ENCODE measurements at places on chromosomes 11 and 22.
A peak's percentile ranks its signal among the peaks of the same experiment; 100 is the strongest.

- no peak for DNase-seq
Measured at GRCh38 chr11:120432056-120433018, 79.2 kb upstream of the GRIK4 start.

DNA sequence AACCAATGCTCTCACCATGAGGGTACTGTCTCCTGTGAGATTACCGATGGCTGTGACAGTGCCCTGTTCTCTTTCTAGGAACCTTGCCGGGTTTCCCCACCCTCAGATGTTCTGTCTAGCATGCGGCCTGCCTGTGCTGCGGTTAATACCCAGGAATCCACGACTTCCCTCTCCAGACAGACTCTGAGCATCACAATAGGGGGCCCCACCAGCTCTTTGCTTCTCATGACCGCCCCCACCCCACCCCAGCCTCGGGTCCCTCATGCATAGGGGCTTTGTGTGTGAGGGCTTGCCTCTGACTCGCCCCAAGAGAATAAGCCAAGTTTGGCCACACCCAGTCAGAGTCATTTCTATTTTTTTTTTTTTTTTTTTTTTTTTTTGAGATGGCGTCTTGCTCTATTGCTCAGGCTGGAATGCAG lies 10.3 kb downstream of the PARVG start:
- DNase-seq: no peak

DNA sequence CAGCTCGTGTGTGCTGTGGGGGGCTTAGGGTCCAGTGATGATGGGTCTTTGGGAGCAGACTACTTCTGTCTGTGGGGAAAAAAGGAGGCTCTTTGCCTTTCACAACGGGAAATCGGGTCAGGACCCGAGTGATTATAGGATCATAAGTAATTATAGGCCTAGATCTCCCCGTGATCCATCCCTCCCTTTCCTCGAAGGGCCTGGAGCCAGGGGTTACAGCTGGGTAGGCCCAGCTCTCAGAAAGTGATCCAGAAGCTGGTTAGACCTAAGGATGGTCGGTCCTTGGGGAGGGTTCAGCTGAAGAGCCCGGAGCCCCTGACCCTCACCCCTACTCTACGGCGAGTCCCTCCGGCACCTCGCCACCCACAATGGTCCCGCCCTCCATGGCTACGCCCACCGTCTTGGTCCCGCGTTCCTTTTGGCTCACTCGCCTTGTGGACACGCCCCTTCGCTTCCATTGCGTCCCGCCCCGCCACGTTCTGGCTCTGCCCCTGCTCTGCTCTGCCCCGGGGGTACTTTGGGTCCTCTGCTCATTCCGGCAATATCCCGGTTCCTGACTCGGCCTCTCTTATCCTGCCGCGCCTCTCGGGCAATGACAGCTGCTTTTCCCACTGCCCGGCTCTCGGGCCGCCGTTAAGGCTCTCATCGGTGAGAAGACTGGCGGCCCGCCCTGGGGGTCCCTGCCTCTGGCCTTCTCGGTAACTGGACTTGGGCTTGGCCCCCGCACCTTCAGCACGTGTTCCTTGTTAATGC lies 5.0 kb downstream of the IGSF22 start:
- peak; percentile 63 for DNase-seq

GRCh38 chr11:16011396-16011795 lies 344.9 kb downstream of the SOX6 start:
- no peak for DNase-seq

DNA sequence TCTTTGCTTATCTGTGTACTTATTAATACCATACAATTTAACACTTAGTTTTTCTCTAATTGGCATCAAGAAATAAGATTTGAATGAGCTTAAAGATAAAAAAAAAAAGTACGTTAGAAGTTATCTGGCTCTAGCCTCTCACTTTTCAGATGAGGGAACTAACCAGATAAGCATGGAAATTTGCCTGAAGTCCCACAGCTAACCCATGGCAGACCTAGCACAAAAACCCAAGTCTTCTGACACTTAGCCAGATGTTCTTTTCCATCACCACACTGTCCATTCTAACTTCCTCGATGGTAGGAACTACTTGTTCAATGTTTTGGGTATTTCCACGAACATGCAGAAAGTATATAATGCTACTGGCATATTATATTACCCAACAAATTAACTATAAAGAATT lies 7.4 kb upstream of the SOX6 start:
- DNase-seq: no peak

GRCh38 chr11:94715225-94715624 lies 52.9 kb upstream of the AMOTL1 start:
- no peak for DNase-seq

GRCh38 chr22:20530368-20531153 lies 23.2 kb downstream of the MED15 start:
- DNase-seq: no peak

- no peak for DNase-seq
Measured at GRCh38 chr11:76465701-76466100, 20.9 kb downstream of the EMSY start.

GRCh38 chr11:59756845-59757244 lies 1.7 kb downstream of the STX3 start:
- no peak for DNase-seq

GRCh38 chr11:30285416-30286121 lies 37.3 kb upstream of the ARL14EP start:
- no peak for DNase-seq

DNA sequence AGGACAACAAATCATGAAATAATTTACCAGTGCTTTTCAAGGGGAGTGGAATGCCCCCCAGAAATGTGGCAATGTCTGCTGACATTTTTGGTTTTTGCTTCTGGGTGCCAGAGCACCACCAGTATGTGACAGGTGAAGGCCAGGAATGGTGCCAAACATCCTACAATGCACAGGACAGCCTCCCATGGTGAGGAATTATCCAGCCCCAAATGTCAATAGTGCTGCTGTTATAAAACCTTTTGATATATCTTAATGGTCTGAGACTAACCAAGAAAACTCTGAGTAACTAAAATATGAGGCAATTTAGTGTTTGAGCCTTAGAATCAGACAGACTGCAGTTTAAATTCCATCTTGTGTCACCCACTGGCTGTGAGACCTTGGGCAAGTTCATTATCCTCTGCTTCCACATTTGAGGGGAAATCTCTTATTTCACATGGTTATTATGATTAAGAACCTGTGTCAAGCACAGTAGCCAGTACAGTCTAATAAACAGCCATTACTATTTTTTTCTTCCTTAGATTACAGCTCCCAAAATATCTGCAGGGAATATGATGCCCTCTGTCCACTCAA lies 69.5 kb downstream of the AMBRA1 start:
- DNase-seq: no peak

DNA sequence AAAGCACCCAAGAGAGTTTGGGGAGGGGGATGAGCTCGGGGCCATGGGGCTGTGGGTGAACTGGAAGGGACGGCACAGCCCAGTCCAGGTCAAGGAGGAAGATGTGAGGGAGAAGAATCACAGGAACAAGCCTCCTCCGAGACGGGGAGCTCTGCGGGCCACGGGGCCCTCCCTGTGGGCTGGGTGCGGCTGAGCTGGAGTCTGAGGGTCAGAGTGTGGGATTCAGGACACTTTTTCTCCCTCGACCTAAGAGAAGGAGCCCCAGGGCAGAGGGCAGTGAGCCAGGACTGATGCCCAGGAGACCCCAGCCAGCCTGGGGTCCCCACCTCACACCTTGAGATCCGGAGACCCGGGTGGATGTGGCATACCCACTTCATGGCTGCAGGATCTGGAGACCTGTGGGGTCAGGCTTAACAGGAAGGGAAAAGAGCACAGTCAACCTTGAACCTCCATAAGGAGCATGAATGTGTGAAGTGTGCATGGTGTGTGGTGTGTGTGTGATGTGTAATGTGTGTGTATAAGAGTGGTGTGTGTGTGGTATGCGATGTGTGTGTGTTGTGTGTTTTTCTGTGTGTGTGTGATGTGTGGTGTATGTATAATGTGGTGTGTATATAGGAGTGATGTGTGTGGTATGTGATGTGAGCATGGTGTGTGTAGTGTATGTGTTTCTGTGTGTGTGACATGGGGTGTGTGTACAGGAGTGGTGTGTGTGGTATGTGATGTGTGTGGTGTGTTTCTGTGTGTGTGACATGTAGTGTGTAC lies 504.6 kb downstream of the BRD1 start:
- DNase-seq: no peak

DNA sequence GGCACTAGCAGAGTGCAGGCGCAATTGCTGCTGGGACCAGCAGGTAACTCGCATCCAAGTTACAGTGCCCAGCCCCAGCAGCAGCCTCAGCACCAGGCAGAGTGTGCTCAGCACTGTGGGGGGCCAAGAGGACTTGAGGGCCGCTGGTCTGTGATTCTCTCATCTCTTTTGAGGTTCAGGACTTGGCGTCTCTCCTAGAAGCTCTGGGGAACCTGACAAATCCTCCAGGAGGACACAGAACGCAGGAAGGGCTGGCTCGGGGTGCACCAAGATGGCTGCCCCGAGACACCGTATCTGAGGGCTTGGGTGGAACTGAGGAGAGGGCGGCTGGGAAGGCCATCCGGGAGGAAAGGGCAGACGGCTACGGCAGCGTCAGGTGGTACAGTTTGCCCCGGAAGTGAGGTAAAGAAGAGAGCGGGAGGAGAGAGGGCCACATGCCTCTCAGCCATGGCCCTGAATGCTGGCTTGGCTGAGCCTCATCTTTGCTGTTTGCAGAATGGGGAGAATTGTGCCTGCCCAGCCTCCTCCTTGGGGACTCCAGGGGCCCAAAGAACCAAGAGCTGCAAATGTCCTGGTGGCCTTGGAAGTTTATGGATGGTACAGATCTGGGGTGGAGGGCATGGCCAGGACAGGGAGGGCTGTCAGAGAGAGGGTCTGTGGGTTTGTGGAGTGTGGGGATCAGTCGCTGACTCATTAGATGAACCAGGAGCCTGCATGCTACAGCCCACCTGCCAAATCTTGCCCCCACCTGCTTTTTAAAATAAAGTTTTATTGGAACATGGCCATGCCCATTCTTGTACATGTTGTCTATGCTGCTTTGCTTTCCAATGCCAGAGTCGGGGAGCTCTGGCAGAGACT lies 78.0 kb downstream of the MYEOV start:
- no peak for DNase-seq

GRCh38 chr22:29353286-29353685 lies 35.1 kb downstream of the AP1B1 start:
- no peak for DNase-seq

DNA sequence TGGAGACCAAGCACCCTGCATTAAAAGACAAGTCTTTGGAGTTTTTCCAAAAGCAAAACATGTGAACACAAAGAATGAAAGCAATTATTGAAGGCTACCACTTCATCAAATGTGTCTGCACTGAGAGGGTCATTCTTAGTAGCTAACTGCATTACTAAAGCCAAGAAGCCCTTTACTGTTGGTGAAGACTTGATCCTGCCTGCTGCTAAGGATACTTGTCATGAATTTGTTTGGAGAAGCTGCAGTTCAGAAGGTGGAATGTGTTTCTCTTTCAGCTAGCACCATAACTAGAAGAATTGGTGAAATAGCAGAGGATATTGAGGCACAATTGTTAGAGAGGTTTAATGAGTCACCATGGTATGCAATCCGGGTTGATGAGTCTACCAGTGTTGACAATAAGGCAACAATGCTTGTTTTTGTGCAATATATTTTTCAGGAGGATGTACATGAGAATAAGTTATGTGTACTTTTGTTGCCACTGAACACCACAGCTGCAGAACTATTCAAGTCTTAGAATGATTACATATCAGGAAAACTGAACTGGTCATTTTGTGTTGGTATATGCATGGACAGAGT lies 457.3 kb upstream of the ISX start:
- DNase-seq: no peak

DNA sequence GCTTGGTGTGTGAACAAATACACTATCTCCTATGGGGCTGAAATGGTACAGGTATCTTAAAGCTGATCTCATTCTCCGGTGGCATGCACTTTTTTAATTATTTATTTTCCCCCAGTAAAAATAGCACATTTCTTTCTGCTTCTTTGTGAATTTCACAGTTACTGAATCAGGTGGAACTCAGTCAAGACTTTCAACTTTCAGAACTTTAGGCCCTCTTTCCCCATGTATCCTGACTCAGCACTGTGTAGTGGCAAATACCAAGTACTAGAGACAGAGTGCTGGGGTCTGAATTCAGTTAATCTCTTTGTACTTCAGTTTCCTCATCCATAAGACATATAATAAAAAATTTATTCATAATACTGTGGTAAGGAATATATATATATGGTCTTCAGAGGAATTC lies 223.9 kb downstream of the CSNK2A3 start:
- no peak for DNase-seq

GRCh38 chr11:69130654-69131053 lies 25.1 kb upstream of the SMIM38 start:
- DNase-seq: no peak

All from stimulated activated CD4-positive, alpha-beta T cell treated with anti-CD3 and anti-CD28 coated beads, Interleukin-1b, Interleukin-23, amount 100 ng/mL, for 24 hours (primary cell).